GM13977 (cell line): ENCODE measurements at places on chromosomes 12 and 14.
A peak's percentile ranks its signal among the peaks of the same experiment; 100 is the strongest.

GRCh38 chr12:131370791-131371347 is 340.0 kb upstream of the SFSWAP start:
- no peak for DNase-seq

GRCh38 chr14:77989441-77989991 is 180.7 kb upstream of the NRXN3 start:
- DNase-seq, result no peak

DNA sequence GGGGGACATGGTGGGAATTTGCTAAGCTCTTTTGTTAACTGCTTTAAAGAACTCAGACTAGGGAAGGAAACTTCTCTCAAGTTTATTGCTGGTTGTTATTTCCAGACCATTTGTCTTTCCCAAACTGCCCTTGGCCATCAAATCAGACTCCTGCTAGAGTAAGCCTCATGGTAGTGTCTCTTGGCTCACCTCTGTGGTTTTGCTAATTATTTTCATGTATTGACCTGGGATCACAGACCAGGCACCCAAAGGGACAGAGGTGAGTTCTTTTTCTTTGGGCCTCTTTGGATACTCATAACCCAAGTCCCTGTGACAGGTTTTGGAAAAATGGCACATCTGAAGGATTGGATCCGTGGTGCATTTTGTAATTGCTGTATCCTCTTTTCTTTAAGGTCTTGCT is 11.2 kb downstream of the ETV6 start:
- no peak for DNase-seq

DNA sequence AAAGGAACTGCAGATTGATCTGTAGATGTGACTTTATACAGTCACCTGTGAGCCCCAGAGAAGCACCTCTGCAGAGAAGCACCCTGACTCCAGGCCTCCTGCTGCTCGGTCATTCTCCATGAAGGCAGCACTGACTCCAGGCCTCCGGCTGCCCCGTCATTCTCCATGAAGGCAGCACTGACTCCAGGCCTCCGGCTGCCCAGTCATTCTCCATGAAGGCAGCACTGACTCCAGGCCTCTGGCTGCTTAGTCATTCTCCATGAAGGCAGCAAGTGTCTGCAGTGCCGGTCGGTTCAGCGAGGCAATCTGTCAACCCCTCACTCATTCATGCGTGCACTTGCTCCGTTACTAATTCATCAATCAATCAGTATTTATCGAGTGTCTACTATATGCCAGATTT is 160.3 kb downstream of the PIWIL1 start:
- no peak for DNase-seq

DNA sequence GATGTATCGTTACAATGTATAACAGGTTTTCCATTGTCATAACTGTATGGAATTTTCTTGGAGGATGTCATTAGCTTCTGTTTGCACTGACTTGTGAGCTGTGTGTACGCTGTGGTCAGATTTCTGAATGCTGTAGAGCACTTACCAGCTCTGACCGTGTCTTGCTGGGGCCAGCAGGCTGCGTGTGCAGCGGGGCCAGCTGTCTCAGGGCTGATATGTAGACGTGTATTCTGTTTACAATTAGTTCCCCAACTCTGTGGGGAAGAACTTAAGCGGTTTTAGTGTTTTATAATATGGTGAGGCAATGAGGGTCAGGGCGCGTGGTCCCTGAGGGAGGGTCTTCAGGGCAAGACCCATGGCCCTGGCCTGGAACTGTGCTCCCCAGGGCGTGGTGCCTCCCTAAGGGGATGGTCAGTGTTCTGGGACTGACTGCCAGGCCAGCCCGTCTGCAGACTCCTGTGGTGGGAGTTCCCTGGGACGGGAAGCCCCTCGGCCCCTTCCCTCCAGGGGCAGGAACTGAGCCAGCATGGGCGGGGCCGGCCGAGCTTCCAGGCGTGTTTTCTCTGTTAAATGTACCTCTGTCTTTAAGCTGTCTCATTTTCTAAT is 18.7 kb downstream of the XRCC3 start:
- no peak for DNase-seq

DNA sequence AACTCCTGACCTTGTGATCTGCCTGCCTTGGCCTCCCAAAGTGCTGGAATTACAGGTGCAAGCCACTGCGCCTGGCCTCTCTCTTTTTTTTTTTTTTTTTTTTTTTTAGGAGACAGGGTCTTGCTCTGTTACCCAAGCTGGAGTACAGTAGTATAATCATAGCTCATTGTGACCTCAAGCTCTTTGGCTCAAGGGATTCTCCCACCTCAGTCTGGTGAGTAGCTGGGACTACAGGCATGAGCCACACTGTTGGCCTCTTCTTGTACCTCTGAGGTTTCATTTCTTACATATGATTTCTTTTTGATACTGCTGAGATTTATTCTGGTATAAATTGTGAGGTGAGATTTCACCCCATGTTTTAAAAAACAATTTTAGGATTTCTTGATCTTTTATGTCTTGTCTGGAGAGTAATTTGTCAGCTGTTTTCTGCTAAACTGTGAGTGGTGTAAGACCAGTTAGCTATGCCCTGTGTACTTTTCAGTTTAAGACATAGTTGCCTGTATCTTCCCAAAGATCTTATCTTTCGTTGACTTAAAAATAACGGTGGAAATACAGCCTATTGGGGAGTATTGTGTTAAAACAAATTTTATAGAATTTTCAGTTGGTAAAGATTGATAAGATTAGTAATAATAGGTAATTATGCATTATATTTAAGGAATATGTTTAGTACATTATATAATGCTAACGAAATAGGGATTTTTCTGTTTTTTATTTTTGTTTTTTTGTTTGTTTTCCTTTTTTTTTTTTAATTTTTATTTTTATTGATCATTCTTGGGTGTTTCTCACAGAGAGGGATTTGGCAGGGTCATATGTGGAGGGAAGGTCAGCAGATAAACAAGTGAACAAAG is 31.7 kb downstream of the WDR20 start:
- DNase-seq, result no peak

DNA sequence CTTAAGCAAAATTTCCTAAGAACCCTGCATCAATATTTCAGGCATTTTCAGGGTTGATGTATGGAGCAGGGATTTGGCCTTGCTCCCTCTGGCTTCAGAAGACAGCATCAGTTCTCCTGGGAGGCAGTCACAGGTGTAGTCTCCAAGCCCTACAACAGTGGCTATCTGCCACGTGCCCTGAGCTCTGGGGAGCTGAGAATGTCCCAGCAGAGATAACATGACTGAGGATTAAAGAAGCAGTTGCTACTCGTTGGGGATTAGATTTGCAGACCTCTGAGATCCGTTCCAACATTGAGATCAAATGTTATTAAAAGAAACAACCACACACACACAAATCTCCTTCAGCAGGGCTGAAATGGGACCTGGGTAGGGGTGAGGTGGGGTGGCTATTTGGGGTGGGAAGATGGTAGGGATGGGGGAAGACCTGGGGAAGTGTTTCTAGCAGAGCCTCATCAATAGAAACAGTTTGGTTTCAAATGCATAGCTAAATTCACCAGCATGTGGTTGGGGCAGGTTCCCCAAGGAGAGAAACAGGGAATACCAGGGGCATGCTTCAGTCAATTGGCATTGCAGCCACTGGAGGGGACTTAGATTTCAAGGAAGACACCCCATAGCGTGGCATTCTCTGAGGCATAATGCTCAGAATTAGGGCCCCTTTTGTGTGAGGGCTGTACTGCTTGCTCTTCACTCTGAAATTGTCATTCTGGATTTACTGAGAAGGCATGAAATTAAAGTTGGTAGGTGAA is 15.2 kb upstream of the FAM234B start:
- no peak for DNase-seq

- no peak for DNase-seq
These were observed 3.8 kb downstream of the MLH3 start for GRCh38 chr14:75047506-75047905.

GRCh38 chr12:16726879-16727278 is 120.9 kb upstream of the LMO3 start:
- DNase-seq, result no peak

DNA sequence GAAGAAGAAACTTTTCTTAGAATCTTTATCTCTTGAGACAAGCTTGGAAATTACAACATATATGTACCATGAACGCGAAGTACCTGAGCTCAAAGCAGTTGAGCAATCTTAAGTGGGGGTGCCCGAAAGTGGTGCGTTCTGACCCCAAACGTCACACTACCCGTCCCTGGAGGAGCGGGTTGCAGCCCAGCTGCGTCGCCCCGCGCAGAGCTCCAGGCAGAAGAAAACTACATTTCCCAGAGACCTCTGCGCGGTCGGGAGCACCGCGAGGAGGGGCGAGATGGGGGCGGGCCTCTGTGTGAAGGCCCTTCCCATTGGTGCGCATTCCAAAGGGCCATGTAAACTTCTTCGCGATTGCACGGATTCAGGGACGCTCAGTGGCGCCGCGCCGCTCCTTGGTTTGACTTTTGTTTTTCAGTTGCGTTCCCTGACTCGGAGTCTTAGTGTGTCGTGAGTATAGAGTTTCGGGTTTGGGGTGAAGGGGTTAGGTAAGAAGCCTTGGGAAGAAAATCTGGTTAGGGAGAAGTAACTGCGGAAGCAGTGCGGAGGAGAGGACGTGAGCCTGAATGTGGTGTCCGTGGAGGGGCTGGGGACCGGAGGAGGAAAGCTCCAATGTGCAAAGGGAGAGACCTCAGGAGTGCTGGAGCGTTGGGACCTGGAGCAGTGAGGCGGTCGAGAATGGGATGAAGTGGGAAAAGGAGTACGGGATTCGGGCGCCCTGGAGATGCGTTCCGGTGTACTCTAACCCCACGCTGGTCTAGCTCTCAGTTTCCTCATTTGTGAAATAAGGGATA is at the start of gene CCDC77:
CCDC77 (plus strand) TSS at position 410 of the 794 bp plus-strand sequence. CDS start 7,740 bp downstream, outside the sequence.
- peak; percentile 90 for DNase-seq

GRCh38 chr12:52896190-52897100 is 8.4 kb downstream of the KRT8 start:
- no peak for DNase-seq

DNA sequence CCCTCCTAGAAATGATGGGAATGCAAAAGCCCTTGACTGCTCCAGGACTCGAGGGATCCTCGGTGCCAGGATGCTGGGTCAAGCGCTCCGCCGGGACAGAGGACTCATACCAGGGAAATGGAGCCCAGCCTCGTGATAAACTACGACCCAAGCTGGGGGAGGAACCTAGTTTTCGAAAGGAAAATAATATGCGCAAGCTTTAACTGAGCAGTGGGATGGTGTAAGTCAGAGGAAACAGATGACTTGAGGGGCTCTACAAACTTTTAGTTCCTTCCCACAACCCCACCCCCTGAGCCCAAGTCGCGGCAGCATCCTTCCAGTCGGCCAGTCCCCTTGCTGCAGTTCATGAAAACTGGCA is 654 bp upstream of the SUPT16H start:
- peak; percentile 28 for DNase-seq

- DNase-seq, result no peak
These were observed 27.1 kb upstream of the PRMT8 start for GRCh38 chr12:3463921-3464320.

- no peak for DNase-seq
These were observed 88.3 kb downstream of the LRP6 start for GRCh38 chr12:12178559-12178958.

DNA sequence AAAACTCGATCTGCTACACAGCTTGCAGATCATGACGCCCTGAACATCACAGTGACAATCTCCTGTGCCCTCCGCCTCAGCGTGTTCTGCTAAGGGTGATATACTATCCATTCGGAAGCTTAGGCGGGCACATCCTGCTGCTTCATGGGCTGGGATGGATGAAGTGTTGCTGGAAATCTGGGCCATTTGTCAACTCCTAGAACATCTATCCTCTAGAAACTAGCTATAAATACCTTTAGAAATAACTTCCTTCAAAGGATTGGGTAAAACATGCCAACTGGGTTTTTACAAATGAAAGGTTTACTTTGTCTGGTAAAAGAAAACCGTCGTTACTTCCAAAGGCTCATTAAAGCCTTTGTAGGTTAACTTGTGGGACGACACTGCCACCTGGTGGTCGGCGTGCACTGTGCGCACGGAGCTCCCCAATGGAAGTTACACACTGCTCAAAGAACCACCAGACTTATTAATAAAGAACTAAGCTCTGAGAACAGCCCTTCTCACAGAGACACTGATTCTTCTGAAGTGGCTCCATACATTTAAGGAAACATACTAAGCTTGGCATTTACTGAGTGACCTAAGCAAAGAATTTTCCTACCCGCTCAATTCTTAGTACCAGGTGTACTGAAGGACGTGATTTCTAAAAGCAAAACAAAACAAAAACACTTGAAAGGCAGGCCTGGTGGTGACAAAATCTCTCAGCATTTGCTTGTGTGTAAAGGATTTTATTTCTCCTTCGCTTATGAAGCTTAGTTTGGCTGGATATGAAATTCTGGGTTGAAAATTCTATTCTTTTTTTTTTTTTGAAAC is 21.6 kb upstream of the CACNA2D4 start:
- DNase-seq, result peak; percentile 85

DNA sequence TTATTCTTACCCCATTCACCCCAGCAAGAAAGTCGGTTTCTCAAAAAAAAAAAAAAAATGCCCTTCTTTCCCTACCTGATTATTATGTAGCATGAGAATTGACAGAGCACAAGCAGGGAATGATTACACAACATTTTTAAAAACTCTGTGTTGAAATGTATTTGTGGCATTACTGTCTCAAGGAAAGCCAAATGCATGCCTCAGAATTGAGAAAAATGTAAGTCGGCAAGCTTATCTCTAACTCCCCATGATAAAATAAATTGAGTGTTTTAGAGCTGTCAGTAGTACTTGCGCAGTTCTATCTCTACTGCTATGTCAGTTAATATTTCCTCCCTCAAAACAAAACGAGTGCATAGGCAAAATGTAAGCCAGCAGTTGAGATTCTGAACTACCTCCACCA is 25.7 kb downstream of the ANO4 start:
- no peak for DNase-seq

GRCh38 chr12:12561371-12562015 is 1.2 kb downstream of the DUSP16 start:
- no peak for DNase-seq

- DNase-seq, result no peak
These were observed 228.4 kb upstream of the NPAS3 start for GRCh38 chr14:32710231-32710671.

DNA sequence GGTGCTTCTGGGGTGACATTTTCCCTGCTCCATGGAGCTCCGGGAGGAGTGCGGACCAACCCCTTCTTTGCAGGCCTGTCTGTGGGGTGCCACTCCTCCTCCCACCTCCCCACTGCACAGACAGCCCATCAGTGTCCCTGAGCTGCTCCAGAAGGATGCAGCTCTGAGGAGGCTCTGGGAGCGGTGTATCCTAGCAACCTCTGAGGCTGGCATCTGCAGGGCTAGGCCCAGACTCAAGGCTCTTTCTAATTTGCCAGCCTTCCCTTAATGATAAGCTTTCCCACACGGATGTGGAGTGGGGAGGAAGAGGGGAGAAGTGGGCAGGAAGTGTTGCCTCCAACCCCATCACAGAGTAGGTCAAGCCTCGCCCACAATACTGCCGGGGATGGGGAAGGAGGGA is 59.7 kb downstream of the CALM1 start:
- no peak for DNase-seq

- no peak for DNase-seq
These were observed 7.3 kb downstream of the SPRYD3 start for GRCh38 chr12:53071591-53072551.

- no peak for DNase-seq
These were observed 89.2 kb upstream of the DYNC1H1 start for GRCh38 chr14:101875041-101875726.

- no peak for DNase-seq
These were observed 10.6 kb downstream of the HHIPL1 start for GRCh38 chr14:99655521-99655920.

- DNase-seq, result no peak
These were observed 2.3 kb downstream of the ISCU start for GRCh38 chr12:108564724-108565123.
